ENCODE measurements at places on chromosomes 12 and 14. TPM values are rescaled to one million over a fixed set of nuclear protein-coding genes. Genes with fewer than 3 reads are reported as not detected.

DNA sequence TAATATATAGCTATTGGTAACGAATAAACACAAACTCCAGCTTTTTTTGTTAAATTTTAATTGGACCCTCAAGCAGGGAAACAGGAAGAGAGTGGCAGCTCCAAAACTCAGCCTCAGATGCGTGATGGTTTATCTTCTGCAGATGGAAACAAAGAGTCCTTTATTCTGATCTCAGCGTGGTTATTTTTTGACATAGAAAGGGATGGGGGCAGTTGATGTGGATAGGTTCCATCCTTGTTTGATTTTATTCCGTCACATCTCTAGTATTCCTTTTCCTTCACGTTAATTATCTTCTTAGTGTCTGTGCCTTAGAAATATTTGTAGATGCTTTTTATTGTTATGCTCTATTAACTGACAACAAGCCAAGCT is 447.6 kb upstream of the SEL1L start:
- no peaks in the 10 kb centered on the region for H3K36me3 ChIP-seq
- DNase-seq, result no peak

- DNase-seq, result peak; percentile 89
- no peaks in the 10 kb centered on the region for H3K27me3 ChIP-seq
- peak overlapping the region; percentile 14 for H3K4me3 ChIP-seq
- H3K4me1 ChIP-seq, result peaks cover 61% of the 10 kb centered on the region
- peaks cover 17% of the 10 kb centered on the region for H3K36me3 ChIP-seq
Observed at GRCh38 chr12:65948320-65949008, 124.2 kb downstream of the HMGA2 start.

The DIO2 gene
- 240 TPM for total RNA-seq

The MRPS35 gene
- total RNA-seq, result 30.6 TPM

- H3K36me3 ChIP-seq, result no peaks in the 10 kb centered on the region
- no peak overlapping the region for H3K27ac ChIP-seq
- H3K4me1 ChIP-seq, result peaks cover 32% of the 10 kb centered on the region
- no peaks in the 10 kb centered on the region for H3K27me3 ChIP-seq
- no peak overlapping the region for H3K4me3 ChIP-seq
Observed at GRCh38 chr14:56147986-56148901, 30.0 kb downstream of the PELI2 start.

The SLC5A8 gene
- not detected for total RNA-seq

The TAS2R14 gene
- 2.7 TPM for total RNA-seq

DNA sequence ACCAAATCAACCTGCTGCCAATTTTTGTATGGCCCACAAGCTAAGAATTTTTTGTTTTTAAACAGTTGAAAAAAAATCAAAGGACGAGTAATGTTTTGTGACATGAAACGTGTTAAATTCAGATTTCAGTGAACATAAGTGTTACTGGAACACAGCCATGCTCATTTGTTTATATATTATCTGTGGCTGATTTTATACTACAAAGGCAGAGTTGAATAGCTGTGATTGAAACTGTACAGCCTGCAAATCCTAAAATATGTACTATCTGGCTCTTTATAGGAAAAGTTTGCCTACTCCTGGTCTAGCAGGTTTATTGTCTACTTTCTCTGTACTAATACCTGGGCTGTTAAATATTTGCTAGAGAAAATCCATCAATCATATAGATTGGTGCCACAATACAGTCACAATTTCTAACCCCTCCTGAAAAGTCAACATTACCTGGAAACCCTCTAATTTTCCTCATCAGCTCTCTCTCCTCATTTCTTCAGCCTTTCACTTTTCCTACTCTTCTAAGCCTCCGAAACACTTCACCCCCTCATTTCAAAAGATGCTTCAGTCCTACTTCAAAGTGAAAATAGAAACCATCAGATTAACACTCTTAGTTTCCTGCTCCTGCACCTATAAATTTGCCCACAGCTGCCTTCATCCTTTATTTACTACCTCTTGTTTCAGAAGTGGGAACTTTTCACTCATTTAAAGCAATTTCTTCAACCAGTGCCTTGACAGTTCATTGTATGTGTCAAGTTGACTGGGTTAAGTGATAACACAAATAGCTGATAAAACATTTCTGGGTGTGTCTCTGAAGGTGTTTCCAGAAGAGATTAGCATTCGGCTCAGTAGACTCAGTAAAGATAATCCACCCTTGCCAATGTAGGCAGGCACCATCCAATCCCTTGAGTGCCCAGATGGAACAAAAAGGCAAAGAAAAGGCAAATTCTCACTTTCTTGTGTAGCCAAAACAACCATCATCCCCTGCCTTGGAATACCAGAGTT is 18.0 kb upstream of the C2CD5 start:
- peaks cover 3% of the 10 kb centered on the region for H3K27me3 ChIP-seq
- H3K4me3 ChIP-seq, result no peak overlapping the region
- no peak overlapping the region for H3K27ac ChIP-seq
- H3K36me3 ChIP-seq, result no peaks in the 10 kb centered on the region
- DNase-seq, result no peak
- H3K4me1 ChIP-seq, result no peaks in the 10 kb centered on the region

DNA sequence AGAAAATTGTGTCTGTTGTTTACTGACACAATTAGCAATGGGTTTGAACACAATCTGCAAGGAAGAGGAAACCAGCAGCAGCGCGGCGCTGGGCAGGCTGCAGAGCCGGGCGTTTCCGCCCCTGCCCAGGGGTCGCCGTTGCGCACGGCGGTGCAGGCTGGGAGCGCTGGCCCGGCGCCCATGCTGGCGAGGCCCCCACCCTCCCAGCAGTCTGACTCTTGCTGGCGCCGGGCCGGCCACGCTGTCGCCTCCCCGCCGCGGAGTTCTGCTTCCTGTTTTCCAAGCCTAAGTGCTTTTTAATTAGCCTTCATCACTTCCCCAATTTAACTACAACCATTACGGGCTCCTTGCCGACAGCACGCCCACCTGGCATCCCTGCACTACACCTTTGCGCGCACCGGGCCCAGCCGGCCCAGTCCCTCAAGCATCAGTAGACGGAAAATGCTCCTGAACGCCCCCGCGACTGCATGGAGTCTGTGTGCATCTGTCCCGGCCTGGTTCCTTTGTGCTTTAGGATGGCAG is 212.1 kb downstream of the GXYLT1 start:
- peaks cover 11% of the 10 kb centered on the region for H3K27me3 ChIP-seq
- H3K36me3 ChIP-seq, result no peaks in the 10 kb centered on the region
- DNase-seq, result no peak
- peak overlapping the region; percentile 50 for H3K27ac ChIP-seq
- H3K4me3 ChIP-seq, result peak overlapping the region; percentile 86

DNA sequence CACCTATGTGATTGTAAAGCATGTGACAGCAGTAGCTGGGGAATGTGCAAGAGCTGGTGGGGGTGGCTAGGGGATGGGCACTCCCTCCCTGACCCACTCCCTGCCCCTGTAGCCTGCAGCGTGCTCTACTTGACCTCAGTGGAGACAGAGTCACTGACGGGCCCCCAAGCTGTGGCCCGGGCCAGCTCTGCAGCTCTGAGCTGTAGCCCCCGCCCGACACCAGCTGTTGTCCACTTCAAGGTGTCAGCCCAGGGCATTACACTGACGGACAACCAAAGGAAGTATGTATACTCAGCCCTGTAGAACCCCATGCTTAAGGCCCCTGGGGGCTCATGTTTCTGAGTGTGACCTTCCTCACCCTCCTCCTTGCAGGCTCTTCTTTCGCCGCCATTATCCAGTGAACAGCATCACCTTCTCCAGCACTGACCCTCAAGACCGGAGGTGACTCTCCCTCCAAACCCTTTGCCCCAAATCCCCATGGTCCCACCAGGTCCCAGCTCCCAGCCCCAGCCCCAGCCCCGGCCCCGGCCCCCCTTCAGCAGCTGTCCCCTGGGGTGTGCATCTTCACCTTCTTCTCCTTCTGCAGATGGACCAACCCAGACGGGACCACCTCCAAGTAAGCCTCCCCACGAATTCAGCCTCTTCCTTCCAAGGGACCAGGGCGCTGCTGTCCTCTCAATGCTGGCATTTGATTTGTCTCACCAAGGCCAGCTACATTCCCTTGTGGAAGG is 13.3 kb downstream of the TNS2 start:
- peaks cover 71% of the 10 kb centered on the region for H3K4me1 ChIP-seq
- no peak overlapping the region for H3K4me3 ChIP-seq
- H3K27ac ChIP-seq, result peak overlapping the region; percentile 89
- no peaks in the 10 kb centered on the region for H3K27me3 ChIP-seq

DNA sequence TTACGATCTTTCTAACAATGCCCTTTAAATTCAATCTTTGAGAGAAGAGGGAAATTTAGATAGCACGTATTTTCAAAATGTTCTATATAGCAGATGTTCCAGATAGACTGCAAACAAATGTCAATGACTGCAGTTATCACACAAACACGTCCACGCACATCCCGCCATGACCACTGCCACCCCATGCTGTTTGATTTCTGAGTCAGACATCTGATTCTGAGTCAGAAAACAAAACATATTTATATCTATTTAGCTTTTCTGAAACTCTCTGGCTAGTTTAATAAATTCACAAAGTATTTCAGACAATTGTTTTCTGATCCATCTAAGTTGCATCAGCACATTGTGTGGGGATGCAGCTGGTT is 105.9 kb upstream of the BCAT1 start:
- peaks cover 14% of the 10 kb centered on the region for H3K4me1 ChIP-seq
- peak overlapping the region; percentile 11 for H3K27ac ChIP-seq
- H3K27me3 ChIP-seq, result peaks cover 2% of the 10 kb centered on the region

DNA sequence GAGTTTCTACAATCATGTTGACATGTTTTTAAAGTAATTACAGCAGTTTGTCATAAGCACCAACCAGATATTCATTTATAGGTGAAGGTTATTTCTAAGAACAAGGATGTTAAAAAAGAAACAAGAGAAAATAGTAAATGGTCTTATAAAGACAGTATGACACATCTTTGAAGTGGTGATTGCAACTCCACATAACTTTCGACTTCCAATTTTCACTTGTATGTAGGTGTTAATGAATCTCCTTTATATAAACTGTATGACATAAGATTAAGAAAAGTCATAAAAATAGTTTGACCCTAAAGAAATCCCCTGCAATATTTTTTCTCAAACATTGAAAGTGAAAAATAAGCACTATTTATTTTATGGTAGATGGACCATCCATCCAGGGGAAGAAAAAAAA is 144.8 kb upstream of the PTPRQ start:
- H3K36me3 ChIP-seq, result no peaks in the 10 kb centered on the region
- no peaks in the 10 kb centered on the region for H3K4me1 ChIP-seq
- DNase-seq, result no peak
- no peak overlapping the region for H3K4me3 ChIP-seq
- H3K27ac ChIP-seq, result no peak overlapping the region

- H3K4me1 ChIP-seq, result peaks cover 14% of the 10 kb centered on the region
- no peak overlapping the region for H3K27ac ChIP-seq
- no peaks in the 10 kb centered on the region for H3K36me3 ChIP-seq
- no peak overlapping the region for H3K4me3 ChIP-seq
- DNase-seq, result peak; percentile 34
- H3K27me3 ChIP-seq, result no peaks in the 10 kb centered on the region
Observed at GRCh38 chr14:98623788-98624415, 648.1 kb downstream of the BCL11B start.

The PRPF40B gene
- total RNA-seq, result 28.9 TPM

- no peak for DNase-seq
- peaks cover 50% of the 10 kb centered on the region for H3K27me3 ChIP-seq
- no peaks in the 10 kb centered on the region for H3K36me3 ChIP-seq
- H3K4me1 ChIP-seq, result no peaks in the 10 kb centered on the region
- H3K27ac ChIP-seq, result no peak overlapping the region
Observed at GRCh38 chr12:68856510-68856909, 48.5 kb downstream of the MDM2 start.

DNA sequence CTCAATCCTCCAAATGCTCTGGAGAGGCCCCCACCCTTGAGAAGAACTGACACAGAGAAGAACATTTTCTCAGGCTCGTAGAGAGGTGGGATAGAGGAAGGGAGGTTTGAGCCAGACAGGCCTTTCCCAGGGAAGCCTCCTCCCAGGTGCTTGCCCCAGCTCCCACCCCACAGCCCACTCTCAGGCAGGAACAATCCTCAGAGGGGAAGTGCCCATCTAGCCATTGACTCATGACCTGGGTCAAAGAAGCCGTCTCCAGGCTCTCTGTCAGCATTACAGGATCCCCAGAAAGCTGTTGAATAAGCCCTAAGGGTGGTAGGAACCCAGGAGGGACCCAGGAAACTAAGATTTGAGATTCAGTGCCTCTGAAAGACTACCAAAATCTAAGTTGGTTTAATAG is 3.8 kb downstream of the AQP6 start:
- H3K27ac ChIP-seq, result no peak overlapping the region
- peaks cover 3% of the 10 kb centered on the region for H3K27me3 ChIP-seq
- H3K4me1 ChIP-seq, result no peaks in the 10 kb centered on the region
- DNase-seq, result no peak

Data from osteocyte (in vitro differentiated cells).